SK-MEL-5 (cell line): ENCODE measurements at places on chromosomes 2 and 18. TPM values are rescaled to one million over a fixed set of nuclear protein-coding genes. Genes with fewer than 3 reads are reported as not detected.

- peak; percentile 90 for DNase-seq
Measured at GRCh38 chr2:130972410-130972809, 120.8 kb downstream of the FAM168B start.

GRCh38 chr18:44781886-44782285 lies 101.2 kb downstream of the SETBP1 start:
- DNase-seq: no peak

GRCh38 chr2:127226520-127227263 lies 6.6 kb upstream of the CYP27C1 start:
- no peak for DNase-seq

- no peak for DNase-seq
Measured at GRCh38 chr2:100257939-100258338, 64.4 kb downstream of the LONRF2 start.

DNA sequence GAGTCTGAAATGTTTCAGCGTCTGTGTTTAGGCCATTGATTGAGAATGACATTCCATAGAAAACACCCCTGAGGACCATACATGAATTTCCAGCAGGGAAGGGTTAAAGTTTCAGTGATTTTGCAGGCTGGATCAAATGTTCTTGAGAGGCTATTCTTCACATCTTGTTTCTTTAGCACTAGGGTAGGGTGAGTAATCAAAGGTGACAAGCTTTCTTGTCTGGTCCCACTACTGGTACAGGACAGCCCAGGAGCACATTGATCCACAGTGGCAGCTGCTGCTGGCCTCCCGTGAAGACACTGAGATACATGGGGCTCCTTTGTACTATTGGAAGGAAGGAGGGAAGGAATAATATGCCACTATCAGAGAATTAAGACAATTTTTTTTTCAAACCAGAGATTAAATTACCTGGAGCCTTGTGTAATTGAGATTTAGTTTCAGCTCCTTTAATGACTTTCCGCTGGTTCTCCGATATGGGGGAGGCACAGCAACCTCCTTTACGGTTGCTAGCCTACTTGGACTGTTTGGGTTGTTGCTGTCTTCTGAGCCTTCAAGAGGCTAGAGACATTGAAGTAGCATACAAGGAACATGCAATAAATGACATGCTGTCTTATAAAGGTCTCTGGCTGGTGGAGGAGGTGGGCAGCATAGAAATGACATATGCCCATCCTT lies 368.9 kb downstream of the SOX11 start:
- DNase-seq: no peak

- DNase-seq: no peak
Measured at GRCh38 chr18:40576507-40577115, 1378.4 kb upstream of the PIK3C3 start.

Gene WDR43
- 211 and 233 TPM in 2 replicates for total RNA-seq

Gene ACVR1C
- 0.69 and 0.93 TPM in 2 replicates for total RNA-seq

Gene PRKAG3
- total RNA-seq: not detected in 2 replicates

Gene RETREG2
- 104 and 124 TPM in 2 replicates for total RNA-seq

Gene CRYGD
- total RNA-seq: not detected in 2 replicates

Gene ICOS
- total RNA-seq: 1.7 and 2.1 TPM in 2 replicates
